ENCODE measurements at places on chromosomes 6 and 20.

DNA sequence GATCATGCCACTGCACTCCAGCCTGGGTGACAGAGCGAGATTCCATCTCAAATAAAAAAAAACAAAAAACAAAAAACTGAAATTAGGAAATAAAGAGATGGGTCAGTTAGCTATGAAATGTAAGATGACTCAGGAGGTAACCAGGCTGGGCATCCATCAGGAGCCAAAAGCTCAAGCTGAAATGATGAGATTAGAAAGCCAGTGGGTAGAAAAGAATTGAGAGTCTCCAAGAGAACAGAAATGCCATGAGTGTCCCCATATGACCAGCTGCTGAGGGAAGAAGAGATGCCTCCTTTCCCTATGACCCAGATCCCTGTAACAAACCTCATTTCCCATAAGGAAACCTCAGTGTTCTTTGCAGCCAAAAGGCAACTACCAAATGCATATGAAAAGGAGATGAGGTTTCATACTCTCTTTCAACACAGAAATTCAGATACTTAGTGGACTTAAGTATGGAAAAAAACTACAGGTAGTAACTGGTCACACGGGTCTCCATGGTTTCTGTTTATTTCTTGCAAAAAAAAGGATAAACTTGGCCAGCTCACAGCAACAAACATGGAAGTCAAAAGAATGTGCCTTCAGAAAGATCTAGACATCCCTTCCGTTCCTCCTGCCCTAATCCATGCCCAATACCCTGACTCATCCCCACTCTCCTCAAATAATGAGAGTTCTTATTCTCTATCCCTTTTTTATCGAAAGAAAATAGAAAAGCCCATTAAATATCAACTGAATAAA lies 8.1 kb downstream of the ARHGAP18 start:
- no peak for DNase-seq

DNA sequence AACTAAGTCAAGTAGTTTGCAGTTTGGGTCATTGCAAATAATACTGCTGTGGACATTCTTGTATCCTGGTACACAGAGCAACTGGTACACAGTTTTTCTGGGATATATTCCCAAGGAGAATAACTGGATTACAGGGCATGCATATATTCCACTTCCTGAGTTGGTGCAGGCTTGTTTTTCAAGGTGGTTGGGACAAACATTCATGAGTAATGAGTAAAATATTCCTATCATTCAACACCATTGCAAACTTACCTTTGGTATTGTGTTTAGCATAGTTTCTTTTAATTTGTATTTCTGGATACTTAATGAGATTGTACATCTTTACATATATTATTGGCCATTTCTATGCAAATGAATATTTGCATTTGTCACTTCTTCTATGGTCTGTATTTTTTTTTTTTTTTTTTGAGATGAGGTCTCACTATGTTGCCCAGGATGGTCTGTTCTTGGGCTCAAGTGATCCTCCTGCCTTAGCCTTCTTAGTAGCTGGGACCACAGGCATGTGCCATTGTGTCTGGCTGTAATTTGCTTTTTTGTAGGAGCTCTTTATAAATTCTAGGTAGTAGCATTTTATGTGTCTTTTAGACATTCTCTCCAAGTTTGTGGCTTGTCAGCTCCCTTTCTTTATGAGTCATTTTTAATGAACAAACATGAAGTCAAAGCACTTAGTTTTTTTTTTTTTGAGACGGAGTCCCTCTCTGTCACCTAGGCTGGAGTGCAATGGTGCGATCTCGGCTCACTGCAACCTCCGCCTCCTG lies 158.7 kb downstream of the SOX4 start:
- no peak for DNase-seq

DNA sequence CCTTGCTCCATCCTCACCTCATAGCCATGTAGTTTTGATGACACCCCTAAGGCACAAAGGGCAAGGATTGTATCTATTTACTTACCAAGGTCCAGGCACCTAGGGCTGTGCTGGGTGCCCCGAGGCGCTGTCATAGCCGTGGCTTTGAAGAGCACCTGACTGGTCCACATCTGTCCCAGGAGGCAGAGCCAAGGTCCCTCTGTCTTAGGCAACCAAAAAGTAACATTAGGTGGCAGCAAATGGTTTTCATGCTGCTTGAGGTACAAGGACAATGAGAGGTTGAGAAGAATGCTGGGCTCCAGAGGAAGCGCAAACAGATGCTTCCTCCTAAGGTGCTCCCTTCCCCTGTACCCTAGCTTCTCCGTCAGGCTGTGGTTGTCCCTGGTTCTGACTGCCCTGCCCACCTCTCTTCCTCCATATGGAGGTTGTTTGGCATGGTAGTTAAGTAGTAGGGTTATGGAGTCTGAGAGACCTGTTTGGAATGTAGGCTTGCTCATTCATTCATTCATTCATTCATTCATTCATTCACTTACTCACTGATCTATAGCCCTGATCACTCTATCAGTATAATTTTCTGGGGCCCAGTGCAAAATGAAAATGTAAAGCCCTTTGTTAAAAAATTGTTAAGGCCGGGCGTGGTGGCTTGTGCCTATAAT lies 3.0 kb upstream of the UQCC2 start:
- DNase-seq: no peak

GRCh38 chr20:61268024-61268423 lies 16.0 kb downstream of the CDH4 start:
- no peak for DNase-seq

DNA sequence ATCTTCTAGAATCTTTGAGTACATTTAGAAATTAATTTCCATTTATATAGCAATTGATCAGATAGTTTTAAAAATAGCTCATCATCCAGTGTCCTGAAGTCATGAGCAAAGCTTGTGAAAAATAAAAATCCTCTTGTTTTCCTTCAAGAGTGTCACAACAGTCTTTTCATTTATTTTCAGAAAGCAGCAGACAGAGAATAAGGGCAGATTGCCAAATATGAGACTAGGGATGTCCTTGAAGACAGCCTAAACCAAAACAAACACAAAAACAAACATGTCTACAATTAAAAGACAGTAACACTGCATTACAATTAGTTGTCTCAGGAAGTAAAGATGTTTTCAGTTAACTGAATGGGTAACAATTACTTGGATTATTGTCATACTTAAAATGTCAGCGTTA lies 682.8 kb downstream of the TFAP2A start:
- no peak for DNase-seq

GRCh38 chr20:34045930-34046725 lies 52.4 kb downstream of the RALY start:
- no peak for DNase-seq

GRCh38 chr20:10940941-10941340 lies 267.1 kb upstream of the JAG1 start:
- DNase-seq: no peak

- no peak for DNase-seq
These were observed 141.5 kb downstream of the ATXN1 start for GRCh38 chr6:16619777-16620176.

GRCh38 chr6:53375847-53376246 lies 27.1 kb upstream of the ELOVL5 start:
- DNase-seq: no peak

DNA sequence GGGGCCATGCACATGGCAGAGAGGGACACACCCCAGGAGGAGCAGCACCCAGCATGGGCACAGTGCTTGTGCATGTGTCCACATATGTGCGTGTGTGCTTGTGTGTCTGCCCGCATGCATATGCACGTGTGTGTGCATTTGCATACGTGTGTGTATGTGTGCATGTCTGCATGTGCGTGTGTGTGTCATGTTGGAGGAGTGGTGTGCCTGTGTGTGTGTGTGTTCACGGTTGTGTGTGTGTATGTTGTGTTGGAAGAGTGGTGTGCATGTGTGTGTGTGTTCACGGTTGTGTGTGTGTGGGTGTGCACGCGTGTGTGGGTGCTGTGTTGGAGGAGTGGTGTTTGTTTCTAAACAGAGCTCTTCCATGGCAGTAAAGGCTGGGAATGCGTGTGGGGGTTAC lies 50.7 kb upstream of the SLCO4A1 start:
- no peak for DNase-seq
